CD4-positive, alpha-beta T cell (primary cell): ENCODE measurements at places on chromosomes 5 and 9. TPM values are rescaled to one million over a fixed set of nuclear protein-coding genes. Genes with fewer than 3 reads are reported as not detected.
A peak's percentile ranks its signal among the peaks of the same experiment; 100 is the strongest.

- H3K27me3 ChIP-seq = peaks cover 30% of the 10 kb centered on the region
- H3K4me1 ChIP-seq = no peaks in the 10 kb centered on the region
- no peak for DNase-seq
- no peak overlapping the region for H3K4me3 ChIP-seq
- no peaks in the 10 kb centered on the region for H3K36me3 ChIP-seq
Measured at GRCh38 chr5:59891962-59892643, 1.4 kb downstream of the PDE4D start.

GRCh38 chr5:68114378-68115040, 101.0 kb upstream of the PIK3R1 start:
- no peaks in the 10 kb centered on the region for H3K27me3 ChIP-seq
- no peaks in the 10 kb centered on the region for H3K4me1 ChIP-seq
- no peak overlapping the region for H3K27ac ChIP-seq
- H3K36me3 ChIP-seq = no peaks in the 10 kb centered on the region
- H3K4me3 ChIP-seq = no peak overlapping the region

DNA sequence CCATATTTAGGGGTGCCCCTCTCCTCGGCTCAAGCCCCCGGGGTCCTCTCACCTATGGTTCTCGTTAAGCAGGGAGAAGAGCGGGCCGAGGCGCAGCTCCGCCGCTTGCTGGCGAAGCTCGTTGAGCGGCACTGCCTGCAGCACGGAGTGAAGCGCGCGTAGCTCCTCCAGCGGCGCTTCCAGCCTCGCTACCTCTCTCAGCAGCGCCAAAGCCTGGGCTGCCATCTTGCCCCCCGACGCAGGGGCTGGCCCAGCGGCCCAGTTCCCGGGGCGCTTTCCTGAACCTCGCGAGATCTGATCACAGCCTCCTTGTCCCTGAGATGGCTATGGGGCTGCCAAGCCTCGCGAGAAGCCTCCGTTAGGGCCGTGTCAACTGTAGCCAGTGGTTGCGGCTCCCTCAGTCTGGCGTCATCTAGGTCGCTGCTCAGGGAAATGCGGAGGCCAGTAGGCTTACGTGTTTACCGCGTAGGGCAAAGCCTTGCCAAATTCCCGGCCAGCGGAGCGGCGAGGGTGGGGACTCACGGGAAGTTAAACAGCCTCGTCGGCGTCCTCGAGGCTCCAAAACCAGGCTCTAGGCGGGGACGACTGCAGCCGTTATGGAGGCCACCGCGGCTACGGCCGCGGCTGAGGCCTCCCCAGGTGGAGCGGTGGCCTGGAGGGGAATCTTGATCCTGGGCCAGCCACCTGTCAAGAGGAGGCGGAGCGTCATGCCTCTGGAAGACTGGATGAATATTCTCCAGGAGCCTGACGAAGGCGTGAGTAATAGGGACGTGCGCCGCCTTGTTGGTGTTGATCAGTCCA, at the start of gene PSMD5:
Gene PSMD5, minus strand, starts transcription at position 238 of the 801 bp plus-strand sequence. Its CDS starts 13 bp downstream, at position 225.
- H3K4me1 ChIP-seq = peaks cover 63% of the 10 kb centered on the region
- peak; percentile 94 for DNase-seq
- no peaks in the 10 kb centered on the region for H3K27me3 ChIP-seq
- peak within 1 kb of the TSS; percentile 93 for H3K27ac ChIP-seq
- peak within 1 kb of the TSS; percentile 93 for H3K4me3 ChIP-seq

- no peak for DNase-seq
- H3K27ac ChIP-seq = no peak overlapping the region
- peaks cover 58% of the 10 kb centered on the region for H3K4me1 ChIP-seq
- no peaks in the 10 kb centered on the region for H3K27me3 ChIP-seq
Measured at GRCh38 chr5:76475936-76476335, 72.9 kb downstream of the IQGAP2 start.

DNA sequence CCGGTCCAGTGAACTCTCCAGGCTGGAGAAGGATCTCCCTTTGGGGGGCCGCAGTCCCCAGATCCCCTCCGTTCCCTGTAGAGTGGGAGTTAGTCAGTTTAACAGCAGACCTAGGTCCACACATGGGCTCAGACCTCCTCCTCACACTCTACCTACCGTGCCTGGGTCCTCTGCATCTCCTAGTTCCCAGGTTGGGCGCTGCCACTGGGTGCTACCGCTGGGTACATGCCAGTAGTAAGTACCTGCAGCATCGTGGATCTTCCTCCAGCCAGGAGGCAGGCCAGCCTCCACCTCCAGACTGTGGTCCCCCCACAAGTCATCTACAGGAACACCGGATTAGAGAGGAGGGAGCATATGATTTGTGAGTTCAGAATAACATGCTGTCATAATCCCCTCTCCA, 802 bp downstream of the APBB3 start:
- peaks cover 62% of the 10 kb centered on the region for H3K4me1 ChIP-seq
- H3K4me3 ChIP-seq = peak overlapping the region; percentile 98
- no peaks in the 10 kb centered on the region for H3K27me3 ChIP-seq
- H3K27ac ChIP-seq = peak overlapping the region; percentile 89
- no peak for DNase-seq
- peaks cover 41% of the 10 kb centered on the region for H3K36me3 ChIP-seq

GRCh38 chr5:139019880-139020279, 144.7 kb upstream of the LRRTM2 start:
- H3K27ac ChIP-seq = no peak overlapping the region
- H3K36me3 ChIP-seq = peaks cover 17% of the 10 kb centered on the region
- H3K27me3 ChIP-seq = no peaks in the 10 kb centered on the region
- H3K4me3 ChIP-seq = no peak overlapping the region
- DNase-seq = no peak
- H3K4me1 ChIP-seq = no peaks in the 10 kb centered on the region

Gene MELK
- total RNA-seq = 0.42 TPM
